Fibroblast of upper back skin (primary cell): ENCODE measurements at places on chromosomes 12 and 14.

- no peak for DNase-seq
These were observed 199.3 kb downstream of the TTC7B start for GRCh38 chr14:90616881-90617280.

- DNase-seq, result peak; percentile 27
These were observed 80.8 kb downstream of the GALNT9 start for GRCh38 chr12:132248453-132249167.

DNA sequence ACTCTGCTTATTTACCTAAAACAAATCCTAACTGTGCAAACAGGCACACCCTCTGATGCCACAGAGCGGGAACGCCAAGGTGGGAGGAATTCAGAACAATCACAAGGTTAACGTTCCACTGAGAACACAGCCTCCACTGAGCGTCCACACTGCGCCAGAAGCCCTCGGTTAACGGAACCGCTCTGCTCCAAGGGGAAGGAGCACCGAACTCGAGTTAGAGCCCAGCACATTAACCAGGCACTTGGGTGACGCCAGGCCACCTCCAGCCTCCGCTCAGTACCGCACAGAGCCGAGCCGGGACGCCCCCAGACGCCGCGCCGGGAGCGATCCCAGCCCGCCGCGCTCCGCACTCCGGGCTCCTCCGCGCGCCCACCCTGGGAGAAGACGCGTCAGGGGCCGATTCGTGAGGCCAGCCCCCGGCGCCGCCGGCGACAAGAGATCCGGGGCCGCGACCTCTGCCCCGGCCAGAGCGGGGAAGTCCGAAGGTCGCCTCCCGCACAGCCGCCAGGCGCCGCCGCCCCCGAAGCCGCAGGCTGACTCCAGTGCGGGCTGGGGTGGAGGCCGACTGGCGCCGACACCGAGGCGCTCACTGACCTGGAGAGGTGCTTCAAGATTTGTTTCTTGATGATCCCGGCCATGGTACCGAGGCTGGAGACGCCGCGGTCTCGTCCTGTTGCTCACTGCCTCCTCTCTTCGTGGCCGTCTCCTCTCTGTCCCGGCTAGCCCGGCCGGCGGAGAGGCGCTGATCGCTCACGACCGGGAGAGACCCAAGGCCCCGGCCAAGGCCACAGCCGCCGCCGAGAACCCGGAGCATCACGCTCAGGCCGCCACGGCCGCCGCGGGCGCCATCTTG is 450 bp downstream of the BLTP3B start:
- no peak for DNase-seq

DNA sequence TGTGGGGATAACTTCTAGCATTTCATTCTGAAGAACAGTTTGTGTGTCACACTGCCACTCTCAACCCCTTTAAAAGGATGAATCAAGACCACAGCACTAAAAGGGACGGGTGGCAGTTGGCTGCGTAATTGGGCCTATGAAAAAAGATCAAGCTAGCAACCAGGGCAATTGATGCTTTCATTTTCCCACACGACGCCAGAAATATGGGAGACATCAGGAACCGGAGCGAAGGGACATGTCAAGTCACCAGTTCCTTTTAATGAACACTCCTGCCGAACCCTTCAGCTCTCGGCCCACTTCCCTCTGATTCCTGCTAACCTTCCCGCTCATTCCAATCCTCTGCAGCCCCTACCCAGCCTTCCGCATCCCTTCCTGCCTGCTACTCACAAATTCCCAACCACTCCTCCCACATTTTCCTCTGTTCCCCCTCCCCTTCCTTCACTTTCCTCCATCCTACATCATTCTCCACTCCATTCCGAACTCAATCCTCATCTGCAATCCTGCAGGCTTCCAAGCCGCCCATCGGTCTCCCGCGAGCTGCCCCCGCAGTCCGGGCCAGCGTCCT is 753 bp downstream of the CSRNP2 start:
- DNase-seq, result peak; percentile 40

DNA sequence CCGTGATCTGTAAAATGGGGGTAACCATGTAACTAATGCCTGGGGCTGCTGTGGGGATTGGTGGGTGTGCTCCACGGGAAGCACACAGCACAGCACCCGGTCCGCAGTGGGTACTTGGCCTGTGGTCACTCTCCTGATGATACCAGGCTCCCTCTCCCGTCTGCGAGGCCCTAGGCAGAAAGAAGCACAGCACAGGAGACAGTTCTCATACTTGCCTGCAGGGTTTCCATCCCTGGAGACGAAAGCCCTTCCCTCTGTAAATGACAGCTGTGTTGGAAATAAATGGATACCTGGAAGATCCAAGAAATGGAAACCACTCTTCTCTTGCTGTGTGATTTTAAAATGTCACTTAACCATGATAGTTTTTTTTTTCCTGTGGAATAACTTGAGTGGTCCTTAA is 7.9 kb upstream of the PRMT8 start:
- no peak for DNase-seq

DNA sequence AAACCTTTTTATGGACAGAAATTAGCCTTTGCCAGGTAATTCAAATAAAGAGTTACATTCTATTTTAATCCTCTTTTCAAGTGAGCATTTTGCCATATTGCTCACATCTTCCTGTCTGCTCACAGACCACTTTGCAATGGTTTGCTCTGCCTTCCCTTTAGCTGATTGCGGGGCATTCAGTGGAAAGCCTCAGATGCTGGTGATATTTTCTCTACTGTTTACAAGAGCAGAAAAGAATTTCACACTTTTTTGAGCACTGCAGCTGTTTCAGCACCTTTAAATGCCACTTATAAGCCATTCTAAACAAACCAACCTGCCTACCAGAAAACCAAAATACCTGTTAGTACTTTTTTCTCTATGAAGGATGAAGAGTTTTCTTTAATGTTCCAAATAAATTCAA is 195.7 kb upstream of the LRIG3 start:
- no peak for DNase-seq

GRCh38 chr12:114949058-114949820 is 265.3 kb upstream of the TBX3 start:
- no peak for DNase-seq

GRCh38 chr12:120115066-120115465 is 1.5 kb downstream of the RAB35 start:
- no peak for DNase-seq

- DNase-seq, result peak; percentile 96
These were observed 12.4 kb downstream of the CALM1 start for GRCh38 chr14:90409209-90409730.

DNA sequence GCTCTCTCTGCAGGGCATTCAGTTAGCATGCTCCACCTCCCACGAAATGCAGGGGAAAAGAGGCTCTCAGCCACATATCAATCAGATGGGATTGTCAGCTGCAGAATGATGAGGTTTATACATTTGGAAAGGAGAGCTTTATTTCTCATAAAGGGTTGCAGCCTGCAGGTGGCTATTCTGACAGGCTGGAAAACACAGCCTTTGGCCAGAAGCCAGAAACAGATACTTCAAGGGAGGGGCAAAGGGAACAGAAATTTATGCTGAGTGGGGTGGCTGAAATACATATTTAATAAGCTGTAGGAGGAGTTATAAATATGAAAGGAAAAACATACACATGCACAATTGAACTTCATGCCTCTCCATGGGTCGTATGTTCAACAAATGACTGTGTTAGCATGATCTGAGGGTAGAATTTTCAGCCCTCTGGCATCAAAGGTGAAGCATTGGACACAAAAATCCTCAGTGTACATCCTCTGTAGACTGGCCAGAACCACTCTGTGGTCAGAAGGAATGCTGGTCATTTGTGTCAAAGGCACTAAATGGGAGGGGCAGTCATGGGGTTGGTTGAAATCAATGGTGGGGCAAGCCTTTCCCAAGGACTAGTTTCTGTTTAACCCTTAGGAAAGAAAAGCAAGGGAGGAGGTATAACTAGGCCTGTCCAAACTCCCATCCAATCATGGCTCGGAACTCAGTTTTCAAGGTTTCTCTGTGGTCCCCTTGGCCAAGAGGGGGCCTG is 62.4 kb downstream of the TMX1 start:
- peak; percentile 30 for DNase-seq

DNA sequence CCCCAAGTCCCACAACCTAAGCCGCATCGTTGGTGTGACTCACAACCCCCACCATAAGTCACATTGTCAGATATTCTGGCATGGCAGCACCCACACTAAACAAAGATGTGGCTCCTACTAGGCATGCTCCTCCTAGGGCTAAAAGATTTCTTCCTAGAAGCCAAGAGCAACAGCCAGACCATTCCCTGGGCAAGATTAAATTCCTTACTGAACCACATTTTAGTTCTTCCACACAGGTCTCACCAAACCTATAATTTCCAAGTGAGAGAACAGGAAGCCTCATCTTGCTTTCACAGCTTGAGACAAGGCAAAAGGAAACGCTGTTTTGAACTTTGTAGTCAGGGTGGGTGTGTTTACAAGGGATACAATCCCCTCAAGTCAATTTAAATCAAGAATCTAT is 632.8 kb downstream of the DIO2 start:
- DNase-seq, result peak; percentile 33

- DNase-seq, result no peak
These were observed 5.7 kb upstream of the KLC1 start for GRCh38 chr14:103623308-103623707.

DNA sequence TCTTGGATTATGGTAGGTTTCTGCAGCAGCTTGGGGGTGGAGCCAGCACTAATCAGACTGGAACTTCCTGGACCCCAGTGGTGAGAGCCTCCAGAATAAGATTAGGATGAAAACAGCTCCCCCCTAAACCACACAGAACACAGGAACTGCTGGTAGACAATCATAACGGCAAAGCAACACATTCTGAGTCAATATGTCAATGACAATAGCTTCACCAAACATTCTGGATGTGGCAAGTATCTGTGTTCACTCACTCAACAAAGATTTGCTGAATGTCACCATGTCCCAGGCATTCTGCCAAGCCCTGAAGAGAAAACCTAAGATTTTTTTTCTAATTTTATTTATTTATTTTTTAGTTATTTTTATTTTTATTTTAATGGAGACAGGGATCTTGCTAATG is 65.2 kb downstream of the LRRC74A start:
- DNase-seq, result no peak

DNA sequence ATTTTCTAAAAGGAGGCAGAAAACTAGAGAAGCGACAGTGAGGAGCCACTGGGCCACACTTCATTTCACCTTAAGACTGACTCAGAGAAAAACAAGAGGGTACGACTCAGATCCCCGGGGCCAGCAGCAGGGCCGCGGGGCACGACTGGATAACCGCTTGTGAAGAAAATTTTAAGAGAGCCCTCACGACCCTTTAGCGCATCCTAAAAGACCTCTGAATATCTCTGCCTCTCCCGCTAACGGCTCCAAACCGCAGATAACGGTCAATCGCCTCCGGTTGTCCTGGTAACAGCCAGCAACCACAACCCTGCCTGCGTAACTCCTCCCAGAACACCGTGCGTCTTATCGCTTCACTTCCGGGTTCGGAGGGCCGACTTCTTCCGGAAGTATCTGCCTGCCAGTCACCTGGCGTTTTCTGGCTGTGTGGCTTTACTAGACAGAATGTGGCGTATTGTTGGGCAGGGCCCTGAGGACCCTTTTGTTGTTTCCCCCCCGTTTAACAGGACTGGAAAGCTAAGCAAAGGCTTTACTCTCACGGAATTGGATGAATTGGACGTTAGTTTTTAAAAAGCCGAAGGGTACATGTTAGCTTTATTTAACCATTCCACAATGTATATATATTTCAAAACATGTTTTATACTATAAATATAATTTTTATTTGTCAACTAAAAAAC is 5.4 kb upstream of the ATP23 start:
- DNase-seq, result peak; percentile 92

DNA sequence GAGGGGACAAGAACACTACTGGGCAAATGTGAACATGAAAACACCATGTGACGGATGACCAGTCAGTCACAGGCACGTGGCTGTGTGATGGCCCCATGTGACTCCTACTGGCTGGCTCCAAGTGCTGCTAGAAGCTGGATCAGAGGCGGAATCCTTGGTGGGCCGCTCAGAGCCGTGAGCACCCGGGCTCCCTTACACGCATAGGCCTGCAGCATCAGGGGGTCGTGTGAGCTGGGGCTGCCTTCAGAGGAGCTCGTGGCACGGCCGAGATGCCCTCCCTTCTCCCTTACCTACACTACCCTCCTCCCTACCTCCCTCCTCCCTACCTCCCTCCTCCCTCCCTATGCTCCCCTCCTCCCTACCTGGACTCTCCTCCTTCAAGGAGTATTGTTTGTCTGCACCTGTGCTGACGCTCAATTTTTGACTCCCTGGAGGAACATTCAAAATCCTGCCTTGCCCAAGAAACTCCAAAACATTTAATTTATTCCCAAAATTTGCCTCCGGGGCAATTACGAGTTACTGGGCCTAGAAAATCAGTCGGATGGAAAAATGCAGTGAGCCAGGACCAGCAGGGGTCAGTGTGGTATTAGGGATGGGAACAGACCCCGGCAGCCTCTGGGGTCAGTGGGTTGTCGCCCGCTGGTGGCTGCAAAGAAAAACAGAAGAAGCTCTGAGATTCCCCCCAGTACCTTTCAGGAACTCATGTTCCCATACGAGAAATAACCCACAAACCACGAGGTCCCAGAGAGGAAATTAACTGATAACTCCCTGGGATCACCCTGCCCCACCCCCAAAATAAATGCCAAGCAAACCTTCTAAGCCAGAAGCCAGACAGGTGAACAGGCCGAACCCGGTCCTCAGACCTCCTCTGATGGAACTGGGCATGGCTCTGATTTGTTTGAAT is 61.3 kb downstream of the C14orf132 start:
- DNase-seq, result peak; percentile 76

- no peak for DNase-seq
These were observed 23.3 kb upstream of the NEK9 start for GRCh38 chr14:75150150-75150549.

DNA sequence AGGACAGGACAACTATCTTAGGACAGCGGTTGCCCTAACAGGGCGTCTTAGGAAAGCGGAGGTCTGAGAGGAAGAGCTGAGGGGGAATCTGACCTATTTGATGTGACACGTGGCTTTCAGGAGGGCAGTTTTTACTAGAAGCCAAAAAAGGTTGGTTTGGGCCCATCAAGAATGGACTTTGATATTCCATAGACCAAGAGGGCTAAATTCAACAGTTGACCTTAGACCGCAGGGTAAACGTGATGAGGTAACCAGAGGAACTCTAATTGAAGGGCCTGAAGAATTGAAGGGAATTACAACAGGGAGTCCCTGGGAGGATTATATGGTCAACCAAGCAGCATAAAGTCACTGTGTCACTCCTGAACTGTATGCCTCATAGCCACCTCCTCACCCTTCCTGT is 11.5 kb downstream of the C1S start:
- no peak for DNase-seq

GRCh38 chr12:33427071-33427470 is 12.5 kb downstream of the SYT10 start:
- DNase-seq, result no peak
